Stimulated activated naive CD4-positive, alpha-beta T cell treated with Interleukin-2 at 50 U/mL for 16 hours (primary cell): ENCODE measurements at places on chromosomes 2 and 18.

DNA sequence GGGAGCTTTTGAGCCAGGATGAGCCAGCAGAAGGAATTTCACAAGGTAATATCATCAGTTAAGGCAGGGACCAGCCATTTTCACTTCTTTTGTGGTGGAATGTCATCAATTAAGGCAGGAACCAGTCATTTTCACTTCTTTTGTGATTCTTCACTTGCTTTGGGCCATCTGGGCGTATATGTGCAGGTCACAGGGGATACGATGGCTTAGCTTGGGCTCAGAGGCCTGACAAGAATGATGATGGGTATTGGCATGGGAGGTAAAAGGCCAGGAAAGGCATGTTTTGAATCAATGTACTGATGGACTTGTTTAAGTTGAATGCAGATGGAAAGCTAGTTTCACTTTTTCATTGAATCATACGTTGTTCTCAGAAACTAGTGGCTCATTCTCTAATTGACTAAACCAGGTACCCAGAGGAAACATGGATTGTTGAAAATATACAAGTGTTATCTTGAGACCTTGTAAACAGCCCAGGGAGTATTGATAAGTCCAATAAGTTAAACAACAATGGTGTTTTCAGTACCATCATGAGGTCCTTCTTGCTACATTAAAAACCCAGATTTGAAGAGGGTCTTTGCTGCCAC, 1672.5 kb upstream of the DDX18 start:
- DNase-seq: no peak

GRCh38 chr2:11749646-11750349, 3.4 kb downstream of the LPIN1 start:
- DNase-seq: no peak

GRCh38 chr2:200148366-200148765, 158.1 kb upstream of the SPATS2L start:
- no peak for DNase-seq

DNA sequence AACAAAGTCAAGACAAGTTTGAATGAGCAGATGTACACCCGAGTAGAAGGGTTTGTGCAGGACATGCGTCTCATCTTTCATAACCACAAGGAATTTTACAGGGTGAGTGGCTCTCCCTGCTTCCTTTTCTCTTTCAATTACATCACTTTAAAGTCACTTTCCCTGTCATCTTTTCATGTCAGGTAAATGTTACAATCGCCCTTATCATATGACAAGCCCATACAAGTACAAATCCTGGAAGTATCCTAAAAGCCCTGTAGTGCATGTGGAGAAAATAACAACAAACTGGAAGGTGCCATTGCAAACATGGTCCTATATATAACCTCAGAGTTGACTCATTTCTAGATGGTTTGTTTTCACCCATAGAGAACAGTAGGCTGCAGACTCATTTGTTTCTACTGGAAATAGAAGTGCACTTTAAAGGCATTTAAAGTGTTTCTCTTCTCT, 126.0 kb downstream of the SP100 start:
- DNase-seq: no peak

DNA sequence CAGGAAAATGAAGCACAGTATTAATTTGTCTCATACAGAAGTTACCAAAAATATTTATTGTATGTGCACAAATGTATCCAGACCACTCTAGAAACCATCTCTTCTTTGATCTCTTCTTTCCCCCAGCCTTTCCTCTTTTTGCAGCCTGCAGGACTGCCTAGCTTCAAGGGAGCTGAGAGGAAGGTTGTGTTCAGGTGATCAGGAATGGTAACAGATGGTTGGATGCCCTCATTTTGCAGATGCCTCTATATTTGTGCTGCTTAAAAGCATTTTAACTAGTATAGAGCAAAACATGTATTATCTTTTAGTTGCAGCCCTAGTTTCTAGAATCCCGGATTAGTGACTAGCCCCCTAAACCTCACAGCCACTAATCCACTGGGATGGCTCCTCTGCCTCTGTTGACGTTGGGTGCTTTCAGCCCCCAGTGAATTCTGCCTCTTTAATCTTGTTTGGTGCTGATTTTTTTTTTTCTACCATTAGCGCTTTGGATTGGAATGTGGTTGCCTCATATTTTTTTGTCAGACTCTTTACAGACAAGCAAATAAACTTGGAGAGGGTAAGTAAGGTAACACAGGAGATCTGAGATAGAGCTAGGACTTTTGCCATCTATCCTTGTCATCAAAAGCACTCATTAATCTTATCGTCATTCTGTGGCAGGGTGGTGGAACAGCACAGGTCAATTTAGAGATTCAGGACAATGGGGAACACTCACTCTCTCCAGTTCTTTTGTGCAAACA, 103.8 kb upstream of the NDUFV2 start:
- DNase-seq: no peak

- no peak for DNase-seq
These were observed 148.5 kb downstream of the GFPT1 start for GRCh38 chr2:69238449-69239031.

DNA sequence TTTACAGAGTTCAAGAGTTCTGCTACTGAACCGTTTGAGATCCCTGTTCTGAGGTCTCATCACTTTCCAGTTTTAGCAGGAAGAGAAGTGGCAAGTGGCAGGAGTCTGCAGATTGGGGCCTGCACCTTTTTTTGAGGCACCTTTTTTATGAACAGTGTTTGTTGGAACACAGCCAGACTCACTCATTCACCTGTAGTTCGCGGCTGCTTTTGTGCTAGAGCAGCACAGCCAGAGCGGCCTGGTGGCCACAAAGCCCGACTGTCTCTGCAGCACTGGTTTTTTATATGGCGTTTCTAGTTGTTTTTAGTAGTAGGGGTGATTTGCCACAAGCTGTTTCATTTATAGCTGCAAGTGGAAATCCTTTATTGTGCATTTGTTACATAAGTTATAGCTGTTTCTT, 8.6 kb downstream of the ACP1 start:
- no peak for DNase-seq

GRCh38 chr2:176118601-176119339, 2.2 kb downstream of the HOXD10 start:
- DNase-seq: no peak

DNA sequence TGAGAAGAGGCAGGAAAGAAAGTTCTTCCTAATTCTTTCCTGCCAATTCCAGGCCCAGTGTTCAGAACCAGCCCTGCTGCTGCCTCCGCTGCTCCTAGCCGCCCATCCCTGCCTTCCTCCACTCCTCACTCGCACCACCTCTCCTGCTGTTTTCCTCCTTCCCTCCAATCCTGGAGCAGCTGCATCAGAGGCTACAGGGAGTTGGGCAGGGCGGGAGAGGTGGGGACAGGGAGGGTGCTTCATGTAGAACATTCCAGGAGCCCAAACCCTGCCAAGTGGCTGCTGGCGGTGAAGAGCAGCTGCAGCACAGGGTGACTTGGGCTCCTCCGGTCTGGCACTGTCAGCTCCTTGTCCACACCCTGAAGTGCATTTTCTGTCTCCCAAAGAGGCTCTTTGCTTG, 176.3 kb downstream of the TNS1 start:
- DNase-seq: no peak

DNA sequence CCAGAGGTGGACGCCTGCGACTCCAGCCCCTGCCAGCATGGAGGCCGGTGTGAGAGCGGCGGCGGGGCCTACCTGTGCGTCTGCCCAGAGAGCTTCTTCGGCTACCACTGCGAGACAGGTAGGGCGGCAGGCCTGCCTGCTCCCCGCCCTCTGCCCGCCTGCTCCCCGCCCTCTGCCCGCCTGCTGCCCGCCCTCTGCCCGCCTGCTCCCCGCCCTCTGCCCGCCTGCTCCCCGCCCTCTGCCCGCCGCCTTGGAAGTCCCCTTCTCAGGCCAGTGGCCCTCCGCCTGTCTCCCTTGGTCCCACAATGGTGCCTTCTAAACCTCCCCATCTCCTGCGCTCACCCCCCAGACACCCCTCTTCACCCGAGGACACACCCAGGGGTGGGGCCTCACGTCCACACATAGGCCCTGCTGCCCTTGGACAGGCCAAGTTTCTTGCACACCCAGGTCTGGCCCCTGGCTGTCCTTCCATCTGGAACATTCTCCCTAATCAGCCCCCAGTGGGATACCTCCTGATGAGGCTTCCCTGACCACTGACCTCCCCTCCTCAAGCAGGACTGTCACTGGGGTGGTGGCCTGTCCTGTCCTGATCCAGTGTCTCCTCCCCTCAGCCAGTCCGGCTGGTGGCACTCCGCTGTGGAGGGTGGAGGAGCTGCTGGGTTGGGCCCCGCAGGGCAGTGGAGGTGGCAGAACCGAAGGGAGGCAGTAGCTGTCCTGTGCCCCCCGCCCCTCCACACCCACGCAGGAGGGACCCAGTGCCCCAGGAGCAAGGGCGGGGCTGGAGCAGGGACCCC, 37.9 kb downstream of the MTERF4 start:
- peak; percentile 25 for DNase-seq

GRCh38 chr2:157732596-157732995, 103.9 kb upstream of the ACVR1C start:
- DNase-seq: no peak

- DNase-seq: no peak
These were observed 121.8 kb downstream of the PMAIP1 start for GRCh38 chr18:60021556-60021955.

GRCh38 chr2:10478298-10478625, 30.1 kb upstream of the ODC1 start:
- no peak for DNase-seq

DNA sequence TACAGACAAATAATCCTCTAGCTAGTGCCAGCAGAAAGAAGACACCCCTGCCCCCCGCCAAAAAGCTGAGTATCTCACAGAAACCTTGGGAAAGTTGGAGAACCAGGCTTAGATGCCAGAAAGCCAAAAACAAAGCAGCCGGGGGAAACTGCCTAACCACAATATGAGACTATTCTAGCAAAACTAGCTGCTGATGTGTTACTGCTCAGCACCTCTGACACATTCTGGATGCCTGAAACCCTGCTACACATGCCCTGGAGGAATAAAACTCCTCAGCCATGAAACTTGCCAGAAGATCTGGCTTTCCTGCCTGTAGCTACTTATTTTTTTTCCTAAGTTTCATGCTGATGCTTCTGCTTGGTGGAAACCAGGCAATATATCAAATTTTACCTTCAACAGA, 122.7 kb upstream of the GCFC2 start:
- DNase-seq: no peak

DNA sequence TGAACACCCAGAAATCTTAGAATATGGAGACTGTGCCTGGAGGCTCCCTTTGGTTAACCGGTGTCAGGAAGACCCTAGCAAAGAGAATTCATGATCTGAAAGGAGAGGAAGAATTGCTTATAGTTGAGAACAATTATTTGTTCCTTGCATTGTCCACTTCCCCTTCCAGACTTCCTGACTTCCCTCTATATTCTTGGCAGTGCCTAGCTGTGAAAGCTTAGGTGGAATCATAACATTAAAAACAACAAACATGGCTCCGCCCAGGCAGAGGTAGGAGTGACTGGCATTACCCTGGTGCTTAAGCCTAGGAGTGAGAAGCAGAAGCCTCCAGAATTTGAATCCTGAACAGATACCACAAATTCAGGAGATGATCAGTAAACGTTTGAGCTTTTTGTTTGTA, 1.9 kb downstream of the TTL start:
- no peak for DNase-seq

DNA sequence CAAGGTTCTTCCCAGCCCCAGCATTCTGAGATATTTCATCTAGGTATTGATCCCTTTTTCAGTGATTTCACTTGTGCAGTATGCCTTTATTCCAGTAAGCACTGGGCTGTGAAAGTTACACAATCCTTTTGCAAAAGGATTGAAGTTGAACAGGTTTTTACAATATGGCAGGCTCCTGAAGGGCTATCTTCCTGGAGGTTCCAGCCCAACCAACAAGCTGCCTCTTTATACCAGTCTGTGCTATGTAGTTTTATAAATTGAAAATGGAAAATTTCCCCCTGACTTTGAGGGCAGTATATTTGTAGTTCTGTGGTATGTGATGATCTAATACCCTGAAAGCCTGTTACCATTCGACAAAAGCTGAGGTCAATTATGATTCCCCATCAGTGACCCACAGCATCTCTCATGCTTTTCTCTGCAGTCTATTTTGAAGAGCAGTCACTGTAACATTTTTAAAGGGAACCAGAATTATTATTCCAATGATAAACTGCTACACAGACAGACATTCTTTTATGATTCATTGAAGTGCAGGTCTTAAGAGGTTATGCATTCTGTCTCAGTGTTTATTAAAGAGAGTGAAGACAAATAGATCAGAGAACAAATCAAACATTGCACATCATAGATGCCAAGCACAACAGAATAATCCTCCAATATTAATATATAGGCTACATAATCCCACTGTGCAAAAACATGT, 35.2 kb upstream of the STPG4 start:
- no peak for DNase-seq

DNA sequence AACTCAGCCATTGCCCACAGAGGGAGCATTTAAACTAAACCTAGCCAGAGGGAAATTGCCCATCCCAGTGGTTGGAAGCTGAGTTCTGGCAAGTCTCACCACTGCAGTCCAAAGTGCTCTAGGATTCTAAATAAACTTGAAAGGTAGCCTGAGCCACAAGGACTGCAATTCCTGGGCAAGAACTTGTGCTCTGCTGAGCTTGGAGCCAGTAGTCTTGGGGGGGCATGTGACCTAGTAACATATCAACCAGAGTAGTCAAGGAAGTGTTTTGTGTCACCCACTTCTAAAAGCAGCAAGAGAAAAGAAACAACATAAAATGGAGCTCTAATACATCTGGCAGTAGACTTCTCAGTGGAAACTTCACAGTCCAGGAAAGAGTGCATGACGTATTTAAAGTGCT, 167.0 kb downstream of the PTH2R start:
- no peak for DNase-seq

GRCh38 chr2:122218596-122218995, 463.1 kb downstream of the TSN start:
- DNase-seq: no peak

GRCh38 chr2:129922571-129923264, 56.7 kb upstream of the RAB6C start:
- no peak for DNase-seq

- peak; percentile 27 for DNase-seq
These were observed 2.9 kb upstream of the BCL2L11 start for GRCh38 chr2:111117598-111118480.

GRCh38 chr2:73985308-73986084, 786 bp downstream of the TET3 start:
- peak; percentile 64 for DNase-seq

GRCh38 chr18:22267697-22268096, 98.3 kb downstream of the GATA6 start:
- no peak for DNase-seq

GRCh38 chr18:48928787-48929186, 22.0 kb downstream of the SMAD7 start:
- peak; percentile 70 for DNase-seq

- no peak for DNase-seq
These were observed 45.8 kb upstream of the WIPF1 start for GRCh38 chr2:174643356-174643755.

DNA sequence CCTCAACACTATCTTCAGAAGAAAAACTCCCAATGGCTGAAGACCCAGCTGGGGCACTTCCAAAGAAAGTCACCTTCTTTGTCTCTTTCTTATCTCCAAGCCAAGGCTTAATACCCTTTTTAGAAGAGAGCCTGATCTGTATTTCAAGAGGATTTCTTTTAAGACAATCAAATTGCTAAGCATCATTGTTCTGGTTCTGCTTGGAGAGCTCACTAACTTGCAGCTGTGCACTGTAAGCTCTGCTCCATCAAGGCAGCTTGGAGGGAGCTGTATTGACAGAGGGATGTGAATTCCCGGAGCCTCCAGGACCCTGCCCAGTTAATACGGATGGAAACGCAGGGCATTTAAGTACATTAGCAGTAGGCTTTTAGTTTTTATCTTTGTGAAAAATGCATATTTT, 253.1 kb downstream of the TDRD15 start:
- no peak for DNase-seq

GRCh38 chr2:47160660-47161059, 5.6 kb upstream of the STPG4 start:
- DNase-seq: no peak
